ENCODE measurements at places on chromosomes 4 and X.

DNA sequence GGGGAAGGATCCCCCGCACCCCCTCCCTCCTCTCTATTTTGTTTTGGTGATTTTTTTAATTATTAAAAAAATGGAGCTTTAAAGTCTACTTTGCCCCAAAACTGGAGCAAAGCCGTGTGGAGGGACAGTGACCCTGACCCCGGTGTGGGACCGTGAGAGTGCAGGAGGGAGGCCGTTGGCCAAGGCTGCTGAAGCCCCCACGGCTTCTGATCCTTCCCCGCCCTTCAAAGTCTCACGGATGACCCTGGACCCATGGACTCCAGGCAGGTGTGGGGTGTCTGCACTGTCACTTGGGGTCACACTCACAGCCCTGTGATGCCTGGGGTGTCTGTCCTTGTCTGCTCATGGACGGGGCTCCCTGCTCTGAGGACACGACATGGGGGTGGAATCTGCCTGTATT, 133.3 kb downstream of the CPZ start:
- DNase-seq, result no peak

- no peak for DNase-seq
Observed at GRCh38 chr4:21092531-21092930, 392.3 kb downstream of the PACRGL start.

DNA sequence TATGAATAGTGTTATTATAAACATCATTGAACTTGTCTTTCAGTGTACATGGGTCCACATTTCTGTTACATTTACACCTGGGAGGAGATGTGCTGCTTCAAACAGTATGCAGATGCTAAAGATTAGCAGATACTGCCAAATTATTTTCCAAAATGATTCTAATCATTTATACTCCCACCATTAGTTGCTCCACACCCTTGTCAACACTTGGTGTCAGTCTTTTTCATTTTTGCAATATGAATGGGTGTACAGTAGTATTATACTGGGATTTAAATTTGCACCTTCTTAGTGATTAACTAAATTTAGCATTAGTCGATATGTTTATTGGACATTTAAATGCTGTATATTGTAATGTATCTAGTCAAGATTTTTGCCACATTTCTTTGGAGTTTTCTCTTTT, 131.6 kb upstream of the GRID2 start:
- DNase-seq, result no peak

DNA sequence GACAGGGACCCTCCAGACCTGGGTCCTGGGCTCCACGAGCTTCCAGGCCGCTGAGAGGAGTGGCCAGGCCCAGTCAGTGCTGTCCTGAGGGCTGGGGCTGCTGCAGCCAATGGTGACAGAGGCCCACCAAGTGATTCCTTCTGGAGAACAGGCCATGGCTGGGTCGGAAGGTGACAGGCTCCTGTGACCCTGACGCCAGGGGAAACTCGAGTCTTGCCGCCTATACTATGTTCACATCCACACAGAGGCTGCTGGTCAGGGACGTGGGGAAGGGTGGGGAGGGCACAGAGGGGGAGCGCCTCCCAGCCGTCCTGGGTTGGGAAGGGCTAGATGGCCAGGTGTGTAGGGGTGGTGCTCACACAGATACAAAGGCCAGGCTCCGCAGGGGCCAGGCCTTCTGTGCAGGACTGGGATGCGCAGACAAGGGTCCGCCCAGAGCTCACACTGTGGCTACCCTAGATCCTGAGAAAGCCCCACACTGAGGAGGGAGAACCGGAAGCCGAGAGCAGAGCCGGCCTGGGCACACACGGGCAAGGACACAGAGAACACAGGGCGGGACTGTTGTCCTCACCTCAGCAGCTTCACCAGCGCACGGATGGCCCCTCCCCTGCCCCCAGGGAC, 81.4 kb downstream of the HTRA3 start:
- no peak for DNase-seq

DNA sequence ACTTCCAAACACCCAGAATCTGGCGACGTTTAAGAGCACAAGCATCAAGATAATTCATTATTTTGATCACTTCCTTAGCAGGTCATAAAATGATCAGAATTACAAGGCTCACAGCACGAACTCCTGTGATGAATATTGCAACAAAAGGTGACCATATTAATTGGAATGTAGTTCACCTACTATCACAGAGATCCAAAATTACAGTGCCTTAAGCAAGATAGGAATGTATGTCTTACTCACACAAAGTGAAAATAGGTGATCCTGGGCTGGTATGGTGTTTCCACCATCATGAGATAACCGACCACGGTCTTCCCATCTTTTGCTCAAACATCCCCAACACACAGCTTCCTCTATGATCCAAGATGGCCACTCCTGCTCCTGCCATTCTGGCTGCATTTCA, 131.2 kb downstream of the SCFD2 start:
- no peak for DNase-seq

DNA sequence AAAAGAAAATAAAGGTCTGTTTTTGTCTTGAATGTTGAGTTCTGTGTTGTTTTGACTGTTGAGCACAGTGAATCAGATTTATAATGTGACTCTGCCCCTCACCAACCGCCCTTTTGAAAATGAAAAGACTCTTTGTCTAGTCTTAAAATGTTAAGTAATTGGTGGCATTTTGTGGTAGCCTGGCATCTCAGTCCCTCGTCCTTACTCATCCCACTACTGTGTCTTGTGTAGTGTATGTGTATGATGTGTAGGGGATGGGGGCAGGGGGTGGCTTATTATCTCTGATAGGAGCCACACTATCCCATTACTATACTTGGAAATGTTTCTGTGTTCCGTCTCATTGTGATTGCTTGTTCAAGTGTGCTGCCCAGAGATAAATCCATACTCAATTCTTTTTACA, 12.2 kb downstream of the KLHL34 start:
- no peak for DNase-seq

GRCh38 chr4:184616633-184617551, 32.4 kb downstream of the CASP3 start:
- DNase-seq, result no peak

GRCh38 chr4:185839194-185839712, 27.3 kb upstream of the SORBS2 start:
- no peak for DNase-seq

- DNase-seq, result peak; percentile 61
Observed at GRCh38 chrX:74924449-74925224, 615 bp downstream of the NEXMIF start.

Measured in Right ventricle myocardium inferior (tissue), 1 donor.